ENCODE measurements at places on chromosomes 5 and 9.

DNA sequence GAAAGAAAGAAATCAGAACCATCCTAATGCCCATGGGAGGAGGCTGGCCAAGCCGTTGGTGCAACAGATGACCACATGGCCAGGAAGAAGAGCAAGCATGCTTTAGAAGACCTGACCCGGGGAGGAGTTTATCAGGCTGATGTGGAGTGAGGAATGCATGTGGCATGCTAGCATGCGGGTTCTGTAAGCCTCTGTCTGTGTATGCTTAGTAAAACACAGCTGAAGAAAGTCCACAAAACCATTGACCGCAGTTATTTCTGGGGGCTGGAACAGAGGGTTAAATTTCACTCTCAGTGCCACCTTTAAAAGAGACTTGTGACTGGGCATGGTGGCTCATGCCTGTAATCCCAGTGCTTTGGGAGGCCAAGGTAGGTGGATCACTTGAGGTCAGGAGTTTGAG, 19.1 kb downstream of the GFI1B start:
- DNase-seq: no peak

DNA sequence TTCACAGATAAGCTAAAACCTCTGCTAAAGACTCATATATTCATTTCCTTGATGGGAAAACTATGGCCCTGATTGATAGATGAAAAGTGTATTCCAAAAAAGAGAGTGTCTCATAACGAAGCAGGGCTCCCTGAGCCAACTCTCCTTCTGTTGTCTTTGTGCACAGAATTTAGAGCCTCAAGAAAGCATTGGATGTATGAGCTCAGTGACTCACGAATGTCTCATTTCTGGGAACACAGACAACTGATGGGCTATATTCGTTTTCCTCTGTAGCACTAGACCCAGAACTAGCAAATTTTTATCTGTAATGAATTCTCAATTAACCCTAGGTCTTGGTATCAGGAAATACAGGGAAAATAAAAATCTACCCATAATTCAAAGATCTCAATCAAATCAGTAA, 88.4 kb downstream of the LMNB1 start:
- DNase-seq: no peak

GRCh38 chr5:10914741-10915480, 153.9 kb upstream of the DAP start:
- DNase-seq: no peak

GRCh38 chr9:9846557-9846956, 766.2 kb downstream of the PTPRD start:
- no peak for DNase-seq

- peak; percentile 23 for DNase-seq
Observed at GRCh38 chr9:136122425-136123383, 4.0 kb upstream of the TMEM250 start.

DNA sequence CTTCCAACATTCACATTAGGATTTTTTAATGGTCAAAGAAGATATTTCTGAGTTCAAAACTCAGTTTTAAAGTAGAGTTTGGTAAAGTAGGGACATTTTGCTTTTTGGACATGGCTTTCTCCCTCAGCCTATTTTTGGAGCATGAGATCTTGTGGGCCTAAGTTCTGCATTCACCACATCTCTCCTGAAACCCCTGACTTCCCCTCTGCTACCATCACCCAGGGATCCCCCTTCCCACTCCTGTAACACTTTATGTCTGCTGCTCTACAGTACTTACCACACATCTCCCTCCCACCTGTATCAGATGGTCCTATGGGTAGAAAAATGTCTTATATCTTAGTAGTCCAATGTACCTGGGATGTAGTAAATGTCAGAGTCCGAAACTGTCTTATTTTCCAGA, 48.2 kb upstream of the JAK2 start:
- DNase-seq: no peak

Measured in substantia nigra (tissue), 51 donors.